ENCODE measurements at places on chromosomes 1 and 21. TPM values are rescaled to one million over a fixed set of nuclear protein-coding genes. Genes with fewer than 3 reads are reported as not detected.

The FLG2 gene
- total RNA-seq: not detected

The WDTC1 gene
- 41.6 TPM for total RNA-seq

The MX1 gene
- 37.5 TPM for total RNA-seq

The OR2L8 gene
- not detected for total RNA-seq

The OR2L5 gene
- total RNA-seq: not detected

DNA sequence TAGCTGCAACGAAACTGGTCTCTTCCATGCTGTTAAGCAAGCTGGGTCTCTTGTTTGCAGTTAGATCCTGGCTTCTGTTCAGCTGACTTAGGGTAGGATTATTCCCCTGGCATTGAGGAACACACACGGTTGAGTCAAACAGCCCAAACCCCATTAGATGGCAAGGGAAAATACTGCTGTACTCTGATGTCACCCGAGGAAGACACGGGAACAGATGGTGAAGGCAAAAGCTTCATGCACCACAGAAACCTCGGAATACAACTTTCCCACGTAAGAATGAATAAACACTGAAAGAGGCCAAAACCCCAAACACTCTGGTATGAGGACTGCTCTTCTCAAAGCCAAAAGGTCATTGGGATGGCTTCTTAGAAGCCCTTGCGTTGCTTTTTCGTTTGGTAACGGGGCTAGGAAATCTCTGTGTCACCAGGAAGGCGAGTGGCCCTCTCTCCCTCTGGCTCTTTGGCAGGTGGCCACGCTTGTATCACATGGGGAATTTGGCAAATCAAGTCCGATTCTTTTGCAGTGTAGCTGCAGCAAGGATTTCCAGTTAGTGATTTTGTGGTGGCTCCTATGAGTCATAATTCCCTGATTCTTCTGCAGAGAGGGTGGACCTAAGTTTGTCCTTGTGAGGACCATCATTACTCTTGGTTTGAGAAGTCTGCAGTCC lies 16.7 kb upstream of the LYST start:
- H3K4me1 ChIP-seq: peaks cover 8% of the 10 kb centered on the region
- H3K36me3 ChIP-seq: no peaks in the 10 kb centered on the region
- no peak overlapping the region for H3K4me3 ChIP-seq

GRCh38 chr1:195345149-195345548 lies 1263.1 kb downstream of the KCNT2 start:
- H3K27ac ChIP-seq: no peak overlapping the region
- no peak overlapping the region for H3K4me3 ChIP-seq
- DNase-seq: no peak
- peaks cover 2% of the 10 kb centered on the region for H3K4me1 ChIP-seq

- no peaks in the 10 kb centered on the region for H3K36me3 ChIP-seq
- no peaks in the 10 kb centered on the region for H3K4me1 ChIP-seq
- H3K27ac ChIP-seq: no peak overlapping the region
Measured at GRCh38 chr1:15985611-15986297, 9.9 kb upstream of the ZBTB17 start.

- H3K4me1 ChIP-seq: peaks cover 3% of the 10 kb centered on the region
- H3K27me3 ChIP-seq: no peaks in the 10 kb centered on the region
- H3K36me3 ChIP-seq: no peaks in the 10 kb centered on the region
- no peak for DNase-seq
Measured at GRCh38 chr1:43274125-43274803, 4.5 kb downstream of the TMEM125 start.

DNA sequence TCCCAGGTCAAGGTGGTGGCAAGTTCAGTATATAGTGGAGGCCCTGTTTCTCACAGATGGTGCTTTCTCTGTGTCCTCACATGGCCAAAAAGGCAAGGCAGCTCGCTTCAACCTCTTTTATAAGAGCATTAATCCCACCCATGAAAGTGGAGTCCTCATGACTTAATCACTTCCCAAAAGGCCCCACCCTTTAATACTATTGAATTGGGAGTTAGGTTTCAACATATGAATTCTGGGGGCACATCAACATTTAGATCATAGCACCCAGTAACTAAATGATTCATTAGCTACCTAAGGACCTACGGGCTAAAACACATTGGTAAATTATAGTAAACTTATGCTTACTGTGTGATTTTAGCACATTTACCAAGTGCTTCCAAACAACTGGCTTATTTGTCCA lies 317.9 kb downstream of the LTN1 start:
- no peaks in the 10 kb centered on the region for H3K27me3 ChIP-seq
- no peak overlapping the region for H3K27ac ChIP-seq
- DNase-seq: no peak
- no peaks in the 10 kb centered on the region for H3K36me3 ChIP-seq
- no peaks in the 10 kb centered on the region for H3K4me1 ChIP-seq

GRCh38 chr1:207935166-207935583 lies 24.2 kb upstream of the CD34 start:
- no peak overlapping the region for H3K4me3 ChIP-seq
- H3K4me1 ChIP-seq: peaks cover 2% of the 10 kb centered on the region
- H3K27ac ChIP-seq: no peak overlapping the region
- no peaks in the 10 kb centered on the region for H3K27me3 ChIP-seq

GRCh38 chr1:70093250-70093975 lies 112.0 kb downstream of the LRRC40 start:
- H3K4me3 ChIP-seq: no peak overlapping the region
- no peaks in the 10 kb centered on the region for H3K27me3 ChIP-seq
- no peak overlapping the region for H3K27ac ChIP-seq
- no peaks in the 10 kb centered on the region for H3K36me3 ChIP-seq
- no peak for DNase-seq

GRCh38 chr1:10852486-10852885 lies 56.0 kb upstream of the CASZ1 start:
- H3K27ac ChIP-seq: no peak overlapping the region
- H3K4me1 ChIP-seq: no peaks in the 10 kb centered on the region
- H3K36me3 ChIP-seq: no peaks in the 10 kb centered on the region
- no peak overlapping the region for H3K4me3 ChIP-seq

DNA sequence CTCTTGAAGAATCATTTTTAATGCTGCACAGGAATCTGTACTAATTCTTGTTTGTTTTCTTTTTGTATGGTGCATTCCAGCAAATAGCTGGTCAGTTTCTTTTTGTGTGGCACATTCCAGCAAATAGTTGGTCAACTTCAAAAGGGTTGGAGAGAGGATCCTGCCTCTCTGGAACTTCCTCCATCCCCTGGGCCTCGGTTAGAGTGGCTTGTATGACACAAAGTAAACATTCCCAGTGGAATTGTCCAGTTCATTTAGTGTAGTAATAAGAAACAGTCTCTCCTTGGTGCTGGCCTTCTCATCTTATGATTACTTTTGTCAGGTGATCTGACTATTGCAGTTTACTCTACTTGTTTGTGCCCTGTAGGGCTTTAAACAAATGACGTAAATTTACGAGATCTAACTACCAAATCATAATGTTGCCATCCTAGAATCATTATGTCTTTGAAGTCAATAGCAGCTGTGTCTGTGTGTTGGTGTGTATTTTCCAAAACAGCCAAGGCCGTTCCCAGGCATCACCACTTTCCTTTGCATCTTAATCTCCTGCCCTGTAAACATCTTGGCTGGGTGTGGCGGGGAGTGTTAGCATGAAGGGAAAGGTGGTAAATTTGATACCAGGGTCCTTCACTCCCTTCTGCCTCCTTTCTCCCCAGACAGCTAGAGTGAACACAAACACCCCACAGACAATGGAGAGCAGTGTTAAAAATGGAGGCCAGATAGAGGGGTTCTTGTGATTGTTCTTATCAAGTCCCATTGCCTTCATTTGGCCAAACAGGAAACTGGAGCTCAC lies 77.9 kb downstream of the CDC7 start:
- no peaks in the 10 kb centered on the region for H3K27me3 ChIP-seq
- DNase-seq: no peak
- H3K36me3 ChIP-seq: no peaks in the 10 kb centered on the region
- H3K4me1 ChIP-seq: peaks cover 7% of the 10 kb centered on the region

GRCh38 chr1:232038706-232039677 lies 412.4 kb downstream of the DISC1 start:
- peaks cover 1% of the 10 kb centered on the region for H3K4me1 ChIP-seq
- no peak for DNase-seq
- no peaks in the 10 kb centered on the region for H3K27me3 ChIP-seq
- H3K27ac ChIP-seq: no peak overlapping the region
- no peak overlapping the region for H3K4me3 ChIP-seq
- no peaks in the 10 kb centered on the region for H3K36me3 ChIP-seq

Measured in ovary (tissue), 10 donors.